ENCODE measurements at places on chromosomes 7 and 10.

DNA sequence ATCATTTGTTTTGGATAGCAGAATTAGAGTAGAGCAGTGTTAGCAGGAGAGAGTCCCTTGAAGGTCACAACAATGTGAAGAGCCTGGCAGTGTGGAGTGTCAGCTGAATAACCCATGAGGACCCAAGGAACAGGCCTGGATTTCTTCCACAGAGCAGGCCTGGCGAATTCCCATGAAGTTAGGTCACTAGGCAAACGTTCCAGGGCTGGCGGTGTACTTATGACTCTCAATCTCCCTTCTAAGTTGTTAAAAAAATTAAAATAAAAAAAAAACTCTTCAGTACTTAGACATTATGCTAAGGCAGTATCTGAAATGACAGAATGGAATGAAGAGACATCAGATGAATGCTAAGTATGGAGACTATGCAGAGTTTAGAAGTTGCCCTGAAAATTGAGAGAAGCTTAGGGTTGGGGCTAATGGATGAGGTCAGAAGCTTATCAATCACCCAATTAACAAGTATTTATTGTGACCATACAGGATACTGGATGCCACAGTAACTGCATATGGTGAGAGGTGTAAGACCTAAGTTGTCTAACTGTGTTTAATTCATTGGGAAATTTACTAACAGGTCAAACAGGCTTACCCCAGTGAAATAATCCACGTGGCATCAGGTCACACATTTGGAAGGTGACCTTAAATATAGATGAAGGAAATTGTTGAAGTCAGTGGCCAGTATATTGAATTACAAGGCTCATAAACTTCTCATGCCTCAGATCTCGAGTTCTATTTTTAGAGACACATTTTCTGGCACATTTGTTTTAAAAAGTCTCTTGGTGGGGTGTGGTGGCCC, 126.2 kb upstream of the NRP1 start:
- ATAC-seq = no peak

DNA sequence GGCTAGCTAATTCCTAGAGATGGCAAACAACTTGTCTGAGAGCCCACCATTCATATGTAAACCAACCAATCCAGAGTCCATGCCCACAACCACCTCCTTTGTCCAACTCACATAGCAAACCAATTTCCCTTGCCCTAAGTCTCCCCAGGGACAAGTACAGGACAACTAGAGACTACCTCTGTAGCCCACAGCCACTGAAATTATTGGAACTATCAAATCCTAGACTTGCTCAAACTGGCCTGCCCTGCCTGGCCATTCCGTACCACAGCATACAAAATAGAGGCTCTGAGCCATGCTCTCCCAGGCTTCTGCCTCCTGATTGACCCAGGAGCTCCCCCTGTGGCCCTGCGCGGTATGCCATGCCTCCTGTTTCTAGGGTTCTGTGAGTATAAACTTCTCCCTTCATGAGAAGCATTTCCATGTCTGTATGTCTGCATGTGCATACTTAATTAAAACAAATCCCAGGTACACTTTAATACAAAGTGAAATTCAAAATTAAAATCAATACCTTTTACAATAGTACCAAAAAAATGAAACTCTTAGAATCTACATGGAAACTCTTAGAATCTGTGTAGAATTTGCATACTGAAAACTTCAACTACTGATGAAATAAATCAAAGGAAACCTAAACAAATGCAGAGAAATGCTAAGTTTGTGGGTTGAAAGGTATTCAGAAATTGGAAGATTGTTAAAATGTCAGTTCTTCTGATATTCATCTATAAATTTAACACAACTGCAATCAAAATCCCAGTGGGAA, 4.0 kb upstream of the HECW1 start:
- ATAC-seq = peak; percentile 75

DNA sequence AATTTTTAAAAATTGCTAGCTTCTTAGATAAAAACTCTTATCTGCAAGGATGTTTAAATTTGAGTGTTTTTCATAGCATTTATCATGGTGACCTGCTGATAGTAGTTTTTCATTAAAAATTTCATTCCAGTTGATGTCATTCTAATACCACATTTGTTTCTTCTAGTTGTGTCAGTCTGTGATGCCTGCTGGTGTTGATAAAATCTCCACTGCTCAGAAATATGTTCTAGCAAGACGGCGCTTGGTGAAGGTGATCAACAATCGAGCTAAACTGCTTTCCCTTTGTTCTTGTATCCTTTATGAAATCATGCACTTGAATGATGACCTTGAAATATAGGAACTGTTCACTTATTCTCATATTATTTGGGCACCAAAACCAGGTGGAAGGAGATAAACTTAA, 17.6 kb upstream of the STMP1 start:
- ATAC-seq = no peak

DNA sequence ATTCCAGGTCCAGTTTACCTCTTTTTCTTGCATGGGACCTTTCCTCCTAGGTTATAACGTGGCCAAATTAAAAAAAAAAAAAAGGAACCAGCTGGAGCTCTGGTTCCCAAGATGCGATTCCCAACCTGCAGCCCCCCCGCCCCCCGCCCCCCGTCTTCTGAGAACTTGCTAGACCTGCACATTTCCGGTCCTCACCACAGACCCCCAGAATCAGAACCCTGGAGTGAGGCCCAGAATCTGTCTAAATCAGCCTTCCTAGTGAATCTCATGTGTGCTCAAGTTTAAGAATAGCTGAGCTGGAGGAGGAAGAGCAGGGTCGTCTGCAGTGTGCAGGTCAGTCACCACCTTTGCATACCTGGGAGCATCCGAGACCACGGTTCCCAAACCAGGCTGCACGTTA, 144.2 kb downstream of the KLF6 start:
- ATAC-seq = no peak

DNA sequence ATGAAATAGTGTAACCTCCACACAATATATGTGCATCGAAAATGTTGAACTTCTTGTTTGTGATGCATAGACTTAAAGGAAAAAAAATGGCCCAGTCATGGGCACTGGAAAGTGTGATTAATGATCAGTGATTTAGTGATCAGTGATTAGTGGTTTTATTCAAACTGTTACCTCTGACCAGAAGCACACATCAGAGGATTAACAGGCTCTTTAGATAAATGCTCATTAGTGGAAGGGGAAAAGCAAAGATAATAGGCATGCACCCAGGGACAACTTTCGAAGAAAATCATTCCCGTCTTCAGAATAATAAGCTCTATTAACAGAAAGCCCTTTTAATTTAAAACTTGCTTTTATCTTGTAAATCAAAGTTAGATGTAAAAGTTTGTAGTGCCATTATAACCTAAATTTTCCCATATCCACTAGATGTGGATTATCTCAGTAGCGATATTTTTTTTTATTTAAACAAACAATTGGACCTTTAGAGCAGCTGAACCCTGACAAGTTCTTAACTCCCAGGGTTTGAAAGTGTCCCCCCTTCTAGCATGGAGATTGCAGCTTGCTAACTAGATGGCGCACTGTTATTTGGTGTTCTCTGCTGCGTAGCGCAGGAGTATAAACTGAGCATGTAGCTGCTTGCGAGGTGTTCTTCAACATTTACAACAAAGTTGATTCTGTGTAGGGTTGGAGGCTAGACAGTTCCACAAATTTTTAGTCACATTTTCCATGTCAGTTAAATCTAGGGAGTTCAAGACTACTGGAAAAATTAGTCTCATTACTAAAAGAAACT, at the start of gene CREB5:
Gene CREB5 (plus strand): TSS at position 643 of the 787 bp plus-strand sequence. CDS start 397 bp downstream, outside the sequence.
- ATAC-seq = no peak

GRCh38 chr7:103532955-103533354, 86.9 kb upstream of the SLC26A5 start:
- ATAC-seq = no peak
